ENCODE measurements at places on chromosomes 2 and 18.

GRCh38 chr18:36355511-36355910 lies 58.0 kb downstream of the FHOD3 start:
- no peak for DNase-seq

DNA sequence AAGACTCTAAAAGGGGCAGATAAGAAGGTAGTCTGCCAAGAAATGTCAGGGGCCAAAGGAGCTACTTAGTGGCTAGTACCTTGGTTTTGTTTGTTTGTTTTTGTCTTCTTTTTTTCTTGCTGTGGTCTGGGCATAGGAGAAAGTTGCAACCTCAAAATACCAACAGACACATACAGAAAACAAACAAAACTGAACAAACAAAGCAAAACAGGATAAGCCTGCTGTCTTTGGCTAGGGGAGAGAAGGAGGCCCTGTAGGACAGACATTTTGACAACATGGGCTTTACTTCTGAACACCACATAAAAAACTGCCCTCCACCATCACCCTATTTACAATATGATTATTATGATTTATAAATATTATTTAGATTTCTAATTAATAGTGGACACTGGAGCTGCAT lies 460.8 kb downstream of the PTH2R start:
- DNase-seq, result no peak

DNA sequence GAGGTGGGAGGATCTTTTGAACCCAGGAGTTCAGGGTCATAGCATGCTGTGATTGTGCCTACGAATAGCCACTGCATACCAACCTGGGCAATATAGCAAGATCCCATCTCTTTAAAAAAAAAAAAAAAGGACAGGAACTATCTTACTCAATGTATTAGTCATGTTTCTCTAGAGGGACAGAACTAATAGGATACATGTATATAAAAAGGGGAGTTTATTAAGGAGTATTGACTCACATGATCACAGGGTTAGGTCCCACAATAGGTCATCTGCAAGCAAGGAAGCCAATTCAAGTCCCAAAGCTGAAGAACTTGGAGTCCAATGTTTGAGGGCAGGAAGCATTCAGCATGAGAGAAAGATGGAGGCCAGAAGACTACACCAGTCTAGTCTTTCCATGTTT lies 18.8 kb upstream of the CASP10 start:
- DNase-seq, result no peak

DNA sequence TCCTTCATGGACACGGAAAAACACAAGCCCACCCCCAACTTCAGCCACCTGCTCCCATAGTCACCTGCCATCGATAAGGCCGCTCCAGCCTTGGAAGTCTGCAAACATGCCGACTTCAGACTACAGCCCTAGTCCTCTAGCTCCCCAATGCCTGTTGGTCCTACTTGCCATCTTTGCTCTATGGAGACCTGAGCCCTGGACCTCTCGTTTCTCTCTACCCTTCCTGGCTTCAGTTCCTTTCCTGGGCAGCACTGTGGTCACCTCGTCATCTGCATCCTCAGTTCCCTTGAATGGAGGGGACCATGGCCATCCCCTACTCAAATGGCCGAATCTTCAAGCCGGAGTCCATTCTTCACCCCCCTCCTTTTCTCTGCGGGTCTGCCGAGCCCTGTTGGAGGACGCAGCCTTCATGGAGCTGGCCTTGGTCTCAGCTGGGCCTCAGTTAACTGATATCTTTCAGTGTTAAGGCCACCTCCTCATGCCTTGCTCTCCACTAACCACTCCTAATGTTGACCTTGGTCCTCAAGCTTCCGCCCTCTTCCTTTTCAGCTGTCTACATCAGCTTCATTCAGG lies 47.7 kb upstream of the GBX2 start:
- no peak for DNase-seq

DNA sequence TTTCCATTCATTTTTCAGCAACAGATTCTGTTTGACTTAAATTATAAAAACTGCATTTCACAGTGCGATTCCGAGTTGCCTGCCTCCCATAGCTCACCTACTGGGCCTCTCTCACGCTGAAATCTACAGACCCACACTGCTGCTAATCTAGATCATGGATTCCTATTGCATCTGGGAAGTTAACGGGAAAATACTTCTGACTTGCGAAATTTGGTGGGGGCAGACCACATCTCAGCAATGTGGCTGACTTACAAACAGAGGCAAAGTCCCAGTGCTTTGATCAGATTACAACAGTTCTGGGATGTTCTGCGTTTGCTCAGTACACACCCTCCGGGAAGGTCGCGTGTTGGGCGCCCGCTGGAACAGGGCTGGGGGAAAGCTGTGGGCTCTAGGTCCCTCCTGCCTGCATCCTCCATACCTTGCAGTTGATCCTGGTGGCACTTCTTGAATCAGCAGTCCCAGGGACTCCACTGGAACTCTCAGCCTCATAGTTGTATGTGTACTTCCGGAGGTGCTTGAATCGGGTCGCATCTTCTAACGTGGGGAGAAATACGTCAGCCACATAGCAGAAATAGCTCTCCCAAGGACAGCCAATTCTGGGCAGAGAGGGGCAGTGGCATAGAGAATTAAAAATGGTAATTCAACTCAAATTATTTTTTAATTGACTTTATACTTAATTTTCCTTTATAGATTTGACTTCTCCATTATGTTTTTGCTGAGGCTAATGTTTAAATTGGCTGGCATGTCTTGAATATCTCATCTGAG lies 1.7 kb downstream of the APOB start:
- DNase-seq, result no peak

GRCh38 chr2:160139350-160139749 lies 60.7 kb downstream of the ITGB6 start:
- no peak for DNase-seq

DNA sequence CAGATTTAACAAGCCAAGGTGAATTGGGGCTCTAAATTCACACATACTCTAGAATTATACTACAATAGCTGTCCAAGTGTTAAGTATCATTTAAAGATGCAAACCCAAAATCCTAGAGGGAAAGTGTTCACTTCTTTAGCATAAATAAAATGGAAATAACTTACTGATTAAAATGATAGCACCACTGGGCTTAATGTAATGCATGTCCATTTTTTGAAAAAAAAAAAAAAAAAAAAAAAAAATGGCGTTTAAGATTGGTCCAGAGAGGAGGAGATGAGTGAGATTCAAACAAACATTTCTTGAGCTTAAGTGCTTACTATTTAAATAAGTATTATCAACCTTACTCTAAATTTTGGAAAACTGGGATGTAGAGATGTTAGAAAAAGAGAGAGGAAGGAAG lies 251.5 kb upstream of the CWC22 start:
- no peak for DNase-seq

DNA sequence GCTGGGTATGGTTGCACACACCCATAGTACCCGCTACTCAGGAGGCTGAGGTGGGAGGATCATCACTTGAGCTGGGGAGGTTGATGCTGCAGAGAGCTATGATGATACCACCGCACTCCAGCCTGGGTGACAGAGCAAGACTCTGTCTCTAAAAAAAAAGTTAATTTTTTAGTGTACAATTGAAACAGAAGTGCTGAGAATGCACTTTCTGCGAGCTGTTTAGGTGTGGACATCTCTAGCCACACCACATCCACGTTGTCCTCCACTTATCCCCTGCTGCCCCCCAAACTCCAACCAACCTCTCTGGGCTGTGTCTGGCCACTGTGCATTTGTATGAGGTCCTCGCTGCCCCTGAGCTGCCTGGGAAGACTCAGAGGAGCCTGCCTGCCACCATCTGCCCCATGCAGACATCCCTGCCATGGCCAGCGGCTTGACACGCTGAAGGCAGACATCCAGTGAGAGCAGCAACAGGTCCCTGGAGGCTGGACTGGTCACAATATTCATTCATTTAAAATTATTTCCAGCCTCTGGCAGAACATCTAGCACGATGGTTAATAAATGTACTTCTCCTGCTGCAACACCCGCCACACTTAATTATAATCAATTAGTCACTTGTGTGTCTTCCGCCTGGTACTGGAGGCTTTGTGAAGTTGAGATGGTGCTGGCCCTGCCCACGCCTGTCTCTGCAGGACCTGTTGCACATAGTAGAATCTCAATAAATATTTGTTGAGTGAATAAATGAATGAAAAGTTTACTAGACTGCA lies 3.7 kb upstream of the AFF3 start:
- no peak for DNase-seq

GRCh38 chr18:9619990-9620389 lies 5.6 kb upstream of the PPP4R1 start:
- DNase-seq, result no peak

- DNase-seq, result no peak
Measured at GRCh38 chr2:183490914-183491313, 366.7 kb downstream of the NUP35 start.

DNA sequence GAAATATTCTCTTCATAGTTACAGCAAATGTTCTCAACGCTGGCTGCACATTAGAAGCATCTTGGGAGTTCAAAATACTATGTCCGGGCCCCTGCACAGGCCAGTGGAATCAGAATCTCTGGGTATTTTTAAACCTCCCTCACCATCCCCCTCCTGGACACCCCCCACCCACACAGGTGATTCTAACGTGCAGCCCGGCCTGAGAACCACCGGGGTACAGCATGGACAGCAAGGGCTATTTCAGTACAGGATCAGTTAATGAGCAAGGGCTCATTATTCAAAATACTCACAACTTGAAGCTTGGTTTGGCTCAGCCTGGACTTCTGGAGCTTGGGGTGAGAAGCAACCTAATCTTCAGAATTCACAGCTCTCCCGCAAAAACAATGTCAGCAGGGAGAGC lies 31.4 kb downstream of the INO80C start:
- no peak for DNase-seq

- DNase-seq, result no peak
Measured at GRCh38 chr18:13372531-13372951, 154.0 kb downstream of the LDLRAD4 start.

GRCh38 chr2:119490653-119491195 lies 33.6 kb downstream of the SCTR start:
- no peak for DNase-seq

Measured in 8988T (cell line).